ENCODE measurements at places on chromosomes 3 and 15.

DNA sequence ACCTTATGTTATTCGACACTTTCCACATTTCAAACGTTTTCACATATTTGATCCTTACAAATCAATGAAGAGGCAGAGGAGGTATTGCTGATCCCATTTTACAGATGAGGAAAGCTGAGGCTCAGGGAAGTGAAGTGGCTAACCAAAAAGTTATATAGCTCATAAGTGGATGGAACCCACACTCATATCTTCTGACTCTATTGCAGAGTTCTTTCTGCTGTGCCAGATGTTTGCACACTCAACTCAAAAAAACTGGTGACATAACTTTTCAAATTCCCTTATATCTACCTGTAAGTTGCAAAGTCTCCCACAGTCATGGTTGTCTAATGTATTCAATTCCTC, 84.0 kb upstream of the SETMAR start:
- no peak for DNase-seq

DNA sequence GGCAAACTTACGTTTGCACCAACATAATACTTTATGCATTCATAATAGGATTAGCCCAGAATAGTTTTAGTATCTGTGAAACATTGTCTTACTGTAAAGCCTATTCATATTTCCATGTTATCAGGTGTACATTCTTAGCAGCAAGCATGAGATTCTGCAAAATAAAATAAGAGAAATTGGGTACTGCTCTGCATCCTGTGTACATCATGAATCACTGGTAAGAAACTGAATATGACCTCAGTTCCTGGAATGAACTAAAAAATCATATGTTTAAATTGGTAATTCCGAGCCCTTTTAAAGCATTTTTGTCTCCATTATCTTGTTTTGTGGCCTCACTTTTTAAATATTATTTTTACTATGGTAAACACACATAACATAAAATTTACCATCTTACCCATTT, 605.1 kb downstream of the ROBO1 start:
- DNase-seq: no peak

GRCh38 chr3:179266701-179267211, 15.8 kb upstream of the KCNMB3 start:
- no peak for DNase-seq

GRCh38 chr15:60918234-60918959, 310.7 kb downstream of the RORA start:
- DNase-seq: no peak

- no peak for DNase-seq
These were observed 170.0 kb downstream of the TMEM108 start for GRCh38 chr3:133208184-133208583.

DNA sequence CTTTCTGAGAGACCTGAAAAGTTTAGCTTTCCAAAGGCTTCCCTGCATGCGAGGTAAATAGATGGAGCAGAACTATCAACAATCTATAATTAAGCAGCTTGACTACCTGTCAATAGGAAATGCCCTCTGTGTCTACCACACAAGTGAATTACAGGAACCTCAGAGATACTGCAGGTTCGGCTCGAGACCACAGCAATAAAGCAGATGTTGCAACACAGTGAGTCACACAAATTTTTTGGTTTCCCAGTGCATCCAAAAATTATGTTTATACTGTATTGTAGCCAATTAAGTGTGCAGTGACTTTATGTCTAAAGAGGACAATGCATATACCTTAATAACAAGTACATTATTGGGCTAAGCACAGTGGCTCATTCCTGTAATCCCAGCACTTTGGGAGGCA, 252.0 kb downstream of the UBE2E2 start:
- DNase-seq: peak; percentile 14

GRCh38 chr15:39156166-39156565, 424.7 kb upstream of the THBS1 start:
- DNase-seq: no peak

- DNase-seq: no peak
These were observed 526.4 kb upstream of the DPPA4 start for GRCh38 chr3:109863701-109864100.

- DNase-seq: no peak
These were observed 80.2 kb downstream of the CHCHD6 start for GRCh38 chr3:126784254-126784653.

DNA sequence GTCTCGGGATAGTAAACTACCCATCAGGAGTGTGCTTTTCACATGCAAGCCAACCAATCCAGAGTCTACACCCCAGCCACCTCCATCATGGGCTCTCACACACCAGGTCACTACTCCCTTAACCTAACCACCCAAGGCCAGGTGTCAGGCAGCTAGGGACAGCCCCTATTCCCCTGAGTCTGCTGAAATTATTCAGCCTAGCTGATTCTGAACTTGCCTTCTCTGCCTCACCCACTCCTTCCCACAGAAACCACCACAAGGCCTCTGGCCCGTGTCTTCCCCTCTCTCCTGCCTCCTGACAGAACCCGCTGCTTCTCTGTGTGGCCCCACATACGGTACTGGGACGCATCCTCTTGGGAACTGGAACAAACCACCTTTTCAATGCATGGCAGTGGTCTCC, 82.1 kb downstream of the PCSK6 start:
- DNase-seq: no peak

DNA sequence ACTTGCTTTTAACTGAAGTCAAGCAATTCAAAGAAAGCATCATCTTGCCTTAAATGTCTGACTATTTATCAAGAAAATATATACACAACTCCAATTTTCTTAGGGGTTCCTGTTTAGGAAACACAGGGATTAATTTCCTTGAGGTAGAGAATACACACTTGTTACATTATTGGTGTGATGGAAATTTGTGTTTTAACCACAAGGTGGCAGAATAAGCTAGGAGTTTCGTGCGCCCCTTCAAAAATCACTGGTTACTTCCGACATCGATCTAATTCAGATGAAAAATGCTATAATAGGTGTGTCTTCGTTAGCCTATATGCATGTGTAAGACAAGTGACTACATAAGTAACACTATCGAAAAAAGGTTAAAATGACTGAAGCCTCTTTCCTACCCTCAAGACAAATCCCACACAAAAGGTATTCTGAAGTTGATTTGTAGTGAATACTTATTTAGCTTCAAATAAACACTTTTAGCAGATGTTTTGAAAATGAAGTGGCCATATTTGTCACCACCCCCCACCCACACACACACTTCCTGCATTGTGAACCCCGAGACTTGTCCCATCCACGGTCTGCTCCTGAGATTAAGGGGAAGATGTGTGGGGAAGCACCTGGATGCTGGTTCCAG, 246.5 kb downstream of the ROBO1 start:
- DNase-seq: peak; percentile 41

DNA sequence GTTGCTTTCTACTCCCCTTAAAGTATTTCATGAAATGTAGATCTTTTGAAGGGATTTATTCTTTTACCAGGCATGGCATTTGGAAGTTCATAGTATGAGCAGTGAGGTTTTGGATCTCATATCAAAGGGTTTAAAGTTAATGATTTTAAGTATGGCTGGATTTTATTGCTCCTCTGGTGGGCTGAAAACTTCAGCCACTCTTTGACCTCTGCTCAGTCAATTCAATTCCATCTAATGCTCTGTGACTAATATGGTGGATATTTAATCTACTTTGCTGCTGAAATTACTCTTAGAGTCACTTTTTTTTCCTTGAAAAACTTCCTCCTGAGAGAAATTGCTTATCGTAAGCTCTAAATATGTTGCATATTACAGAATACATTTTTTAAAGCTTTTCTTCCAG, 218.6 kb downstream of the NR2F2 start:
- DNase-seq: no peak

DNA sequence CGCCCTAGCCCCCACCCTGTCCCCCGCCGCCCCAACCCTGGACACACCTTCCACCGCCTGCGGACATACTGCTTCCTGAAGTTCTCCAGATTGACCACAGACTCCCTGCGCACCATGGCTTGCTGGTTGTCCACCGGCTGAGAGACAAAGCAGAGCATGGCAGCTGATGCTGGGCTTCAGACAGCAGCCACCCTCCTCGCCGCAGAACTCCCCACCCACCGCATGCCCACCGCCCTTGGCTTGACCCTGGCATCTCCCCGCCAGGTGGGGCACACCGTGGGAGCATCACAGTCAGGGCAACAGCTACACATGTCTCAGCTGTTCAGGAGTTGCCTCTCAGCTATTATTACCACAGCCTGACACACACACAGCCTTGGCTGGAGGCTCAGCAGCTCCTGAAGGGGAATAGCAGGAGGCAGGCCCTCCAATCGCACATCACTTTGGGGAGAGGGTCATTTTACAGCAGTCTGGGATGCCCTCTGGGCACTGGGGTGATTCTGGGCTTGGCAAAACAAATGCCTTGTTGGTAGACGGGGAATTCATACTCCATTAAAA, 78.4 kb upstream of the HERC1 start:
- DNase-seq: no peak

- peak; percentile 94 for DNase-seq
These were observed 67.4 kb downstream of the ATP10A start for GRCh38 chr15:25795712-25796111.

DNA sequence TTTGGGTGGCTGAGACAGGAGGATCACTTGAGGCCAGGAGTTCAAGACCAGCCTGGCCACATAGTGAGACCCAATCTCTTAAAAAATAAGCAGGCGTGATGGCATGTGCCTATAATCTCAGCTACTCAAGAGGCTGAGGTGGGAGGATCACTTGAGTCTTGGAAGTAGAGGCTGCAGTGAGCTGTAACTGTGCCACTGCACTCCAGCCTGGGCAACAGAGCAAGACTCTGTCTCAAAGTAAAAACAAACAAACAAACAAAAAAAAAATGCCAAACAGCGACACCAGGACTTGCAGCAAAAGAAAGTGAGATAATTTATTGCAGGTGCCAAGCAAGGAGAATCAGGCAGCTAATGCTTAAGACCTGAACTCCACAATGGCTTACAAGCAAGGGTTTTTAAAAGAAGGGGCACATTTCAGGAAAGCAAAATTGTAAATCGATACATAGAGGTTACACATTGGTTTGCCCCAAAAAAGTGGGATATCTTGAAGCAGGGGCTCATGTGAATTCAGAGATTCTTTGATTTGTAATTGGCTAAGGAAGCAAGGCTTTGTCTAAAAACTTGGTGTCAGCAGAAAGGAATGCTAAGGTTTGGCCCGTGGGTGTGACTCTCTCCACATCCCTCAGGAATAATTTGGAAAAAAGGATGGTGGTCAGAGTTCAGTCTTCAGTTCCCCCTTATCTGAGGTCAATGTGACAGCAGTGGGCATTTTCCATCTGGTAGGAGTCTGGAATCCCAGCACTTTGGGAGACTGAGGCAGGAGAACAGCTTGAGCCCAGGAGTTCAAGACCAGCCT, 5.2 kb upstream of the MPI start:
- no peak for DNase-seq

DNA sequence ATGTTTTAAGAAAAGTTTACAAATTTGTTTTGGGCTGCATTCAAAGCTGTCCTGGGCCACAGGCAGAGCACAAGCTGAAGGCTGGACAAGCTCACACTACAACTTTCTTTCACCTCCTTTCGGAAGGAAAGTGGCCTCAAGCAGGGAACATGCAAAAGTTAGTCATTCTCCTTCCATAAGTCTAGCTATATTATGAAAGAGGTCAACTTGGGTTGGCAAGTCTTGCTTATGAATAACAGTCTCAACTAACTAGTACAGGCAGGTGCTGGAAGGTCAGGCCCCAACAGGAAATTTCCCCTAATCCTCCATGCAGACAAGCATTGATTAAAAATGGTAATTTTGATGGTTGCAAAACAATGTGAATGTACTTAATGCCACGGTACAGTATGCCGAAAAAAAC, 69.4 kb downstream of the OSBPL10 start:
- no peak for DNase-seq

DNA sequence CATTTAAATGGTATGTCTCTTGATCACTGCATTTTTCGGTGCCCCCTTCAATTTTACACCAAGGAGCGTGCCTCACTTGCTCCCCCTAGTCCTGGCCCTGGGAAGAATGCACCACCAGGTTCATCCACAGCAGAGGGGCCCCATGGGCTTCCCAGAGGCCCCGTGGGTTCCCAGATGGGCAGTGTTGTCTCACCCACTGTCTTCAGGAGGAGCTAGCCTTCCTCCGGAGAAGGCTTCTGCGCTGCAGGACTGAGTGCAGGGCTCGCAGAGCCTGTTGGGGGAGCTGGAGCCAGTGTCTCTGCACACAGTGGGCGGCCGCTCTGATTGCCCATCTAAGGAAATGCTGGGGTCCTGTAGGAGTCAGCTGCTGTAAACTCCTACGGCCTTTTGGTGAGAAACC, 45.9 kb downstream of the POLR2M start:
- no peak for DNase-seq

DNA sequence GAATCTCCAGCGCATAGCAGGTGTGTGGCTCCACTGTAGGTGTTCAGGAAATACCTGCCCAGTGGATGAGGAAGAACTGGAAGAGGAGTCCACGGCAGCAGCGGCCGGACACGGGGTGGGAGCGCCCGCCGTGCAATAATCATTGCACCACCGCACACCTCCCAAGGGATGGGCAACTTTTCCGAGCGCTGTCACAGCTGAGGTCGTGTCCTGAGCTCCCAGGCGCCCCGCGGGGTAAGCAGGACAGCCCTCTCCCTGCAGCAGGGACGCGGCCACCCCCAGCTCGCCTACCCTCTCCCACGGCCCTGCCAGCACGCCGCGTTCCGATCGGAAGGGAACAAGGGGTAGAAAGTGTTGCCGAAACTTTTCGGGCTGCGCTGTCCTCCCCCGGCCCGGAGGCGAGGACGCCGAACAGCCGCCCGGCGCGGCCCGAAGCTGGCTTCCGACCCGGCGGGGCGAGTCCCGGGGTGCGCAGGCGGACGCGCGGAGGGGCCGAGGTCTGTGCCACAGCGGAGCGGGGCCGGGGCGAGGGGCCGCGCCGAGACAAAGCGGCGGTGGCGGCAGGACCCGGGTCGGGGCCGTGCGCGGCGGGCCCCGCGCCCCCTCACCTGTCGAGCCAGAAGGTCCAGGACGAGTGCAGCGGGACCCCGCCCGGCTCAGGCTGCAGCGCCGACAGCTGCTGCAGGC, 475 bp downstream of the EIF4E3 start:
- DNase-seq: peak; percentile 33

DNA sequence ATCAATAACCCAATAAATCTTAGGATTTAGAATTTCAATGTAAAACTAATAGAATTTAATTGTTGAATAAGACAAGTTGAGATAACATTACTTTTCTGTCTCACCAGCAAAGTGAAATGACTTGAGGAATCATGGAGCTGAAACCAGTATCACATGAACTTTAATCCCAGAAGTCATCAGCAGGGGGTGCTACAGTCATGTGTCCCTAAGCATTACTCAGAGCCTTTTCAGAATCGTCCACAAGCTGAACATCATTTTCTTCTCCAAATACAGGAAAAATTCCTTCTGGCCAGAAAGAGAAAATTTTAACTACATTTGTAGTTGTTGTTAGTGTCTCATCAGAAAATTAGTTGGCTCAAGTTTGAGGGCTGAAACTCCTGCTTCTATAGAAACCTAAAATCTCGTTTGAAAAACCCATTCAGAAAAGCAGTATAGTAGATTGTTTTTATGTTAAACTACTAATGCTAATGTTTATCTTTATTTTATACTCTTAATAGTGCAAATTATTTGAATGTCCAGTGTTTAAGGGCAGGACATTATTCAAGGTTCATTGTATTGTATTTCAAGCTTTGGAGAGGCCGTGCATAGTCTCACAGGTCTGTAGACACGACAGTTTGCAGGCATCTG, 384.1 kb downstream of the PLOD2 start:
- no peak for DNase-seq

All from hematopoietic multipotent progenitor cell (in vitro differentiated cells).